ENCODE measurements at places on chromosomes 5 and 9.

DNA sequence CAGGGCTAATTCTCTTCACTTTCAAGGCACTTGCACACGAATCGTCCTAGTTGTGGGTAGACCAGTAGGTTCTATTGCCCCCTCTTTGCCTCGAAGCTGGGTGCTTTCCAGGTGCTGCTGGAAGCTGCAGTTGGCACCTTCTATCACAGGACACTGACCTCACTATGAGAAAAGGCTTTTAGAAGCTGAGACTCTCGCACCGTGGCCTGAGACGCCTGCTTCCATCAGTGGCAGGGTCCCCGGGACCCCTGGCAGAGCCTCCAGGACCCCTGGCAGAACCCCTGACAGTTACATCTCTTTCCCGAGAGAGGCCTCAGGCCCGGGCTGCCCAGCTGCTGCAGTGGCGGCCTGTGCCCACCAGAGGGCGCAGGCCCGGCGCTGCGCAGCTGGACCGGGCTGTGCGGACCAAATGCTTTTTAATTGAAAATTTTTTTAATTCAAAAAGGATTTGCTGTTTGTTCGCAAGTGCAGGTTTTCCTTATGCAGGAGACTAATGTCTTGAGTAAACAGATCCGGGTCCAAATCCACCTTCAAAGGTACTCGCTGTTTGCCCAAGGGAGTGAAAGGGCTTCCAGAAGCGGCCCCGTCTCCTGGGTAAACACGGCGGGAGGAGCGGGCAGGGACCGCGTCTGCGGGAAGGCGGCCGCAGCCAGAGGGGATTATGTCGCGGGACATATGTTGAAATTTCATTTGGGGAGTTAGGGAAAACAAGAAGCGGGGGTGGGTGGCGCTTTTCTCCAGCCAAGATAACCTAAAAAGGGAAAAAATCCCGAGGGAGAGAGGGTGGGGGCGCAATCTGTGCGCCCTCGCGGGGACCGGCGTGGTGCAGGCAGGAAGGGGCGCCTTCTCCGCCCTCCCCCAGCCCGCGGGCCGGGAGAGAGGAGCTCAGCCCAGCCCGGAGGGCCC is 114.5 kb upstream of the LMX1B start:
- DNase-seq: no peak

GRCh38 chr9:128276574-128277270 is 646 bp downstream of the SWI5 start:
- no peak for DNase-seq

DNA sequence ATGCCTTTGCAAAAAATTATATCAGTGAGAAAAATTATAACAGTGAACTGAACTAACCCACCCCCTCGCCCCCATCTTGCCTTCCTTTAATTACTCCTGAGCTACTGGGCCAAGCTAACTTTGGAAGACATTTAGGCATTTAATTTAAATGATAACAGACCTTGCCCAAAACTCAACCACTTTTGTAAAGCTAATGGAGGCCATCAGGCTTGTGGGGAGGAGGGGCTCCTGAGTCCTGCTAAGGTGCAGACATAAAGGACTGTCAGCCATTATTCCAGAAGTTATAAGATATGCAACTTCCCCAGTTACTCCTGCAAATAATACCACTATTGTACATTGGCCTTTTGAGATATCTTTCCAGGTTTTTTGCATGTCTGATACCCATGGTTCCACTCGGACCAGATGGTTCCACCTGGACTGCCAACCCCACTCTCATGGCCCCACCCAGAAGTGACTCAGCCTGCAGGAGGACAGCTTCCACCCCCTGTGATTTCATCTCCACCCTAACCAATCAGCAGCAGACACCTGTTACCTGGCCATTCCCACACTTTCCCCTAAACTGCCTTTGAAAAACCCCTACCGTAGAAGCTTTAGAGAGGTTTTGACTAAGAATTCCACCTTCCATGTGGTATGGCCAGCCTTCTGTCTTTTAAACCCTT is 805.4 kb upstream of the CDH6 start:
- DNase-seq: no peak

DNA sequence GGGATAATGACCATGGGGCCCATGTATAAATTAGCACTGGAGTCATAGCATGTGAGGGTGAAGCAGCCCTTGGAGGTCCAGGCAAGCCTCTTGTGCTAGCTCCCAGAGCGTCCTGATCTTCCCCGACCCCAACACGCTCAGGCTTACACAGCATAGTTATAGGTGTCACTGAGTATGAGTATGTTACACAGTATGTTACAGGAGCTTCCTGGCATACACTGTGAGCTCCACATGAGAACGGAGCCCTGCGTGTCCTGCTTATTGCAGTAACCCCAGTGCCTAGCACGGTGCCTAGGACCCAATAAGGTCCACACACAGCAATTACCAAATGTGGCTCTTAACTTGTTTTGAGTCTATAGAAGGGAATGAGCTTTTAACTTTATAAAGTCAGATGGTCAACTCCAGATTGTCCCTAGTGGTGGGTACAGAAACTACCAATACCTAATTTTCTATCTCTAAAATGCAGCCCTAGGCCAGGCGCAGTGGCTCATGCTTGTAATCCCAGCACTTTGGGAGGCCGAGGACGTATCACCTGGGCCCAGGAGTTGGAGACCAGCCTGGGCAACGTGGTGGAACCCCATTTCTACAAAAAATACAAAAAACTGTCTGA is 64.1 kb downstream of the PLAC8L1 start:
- DNase-seq: no peak

DNA sequence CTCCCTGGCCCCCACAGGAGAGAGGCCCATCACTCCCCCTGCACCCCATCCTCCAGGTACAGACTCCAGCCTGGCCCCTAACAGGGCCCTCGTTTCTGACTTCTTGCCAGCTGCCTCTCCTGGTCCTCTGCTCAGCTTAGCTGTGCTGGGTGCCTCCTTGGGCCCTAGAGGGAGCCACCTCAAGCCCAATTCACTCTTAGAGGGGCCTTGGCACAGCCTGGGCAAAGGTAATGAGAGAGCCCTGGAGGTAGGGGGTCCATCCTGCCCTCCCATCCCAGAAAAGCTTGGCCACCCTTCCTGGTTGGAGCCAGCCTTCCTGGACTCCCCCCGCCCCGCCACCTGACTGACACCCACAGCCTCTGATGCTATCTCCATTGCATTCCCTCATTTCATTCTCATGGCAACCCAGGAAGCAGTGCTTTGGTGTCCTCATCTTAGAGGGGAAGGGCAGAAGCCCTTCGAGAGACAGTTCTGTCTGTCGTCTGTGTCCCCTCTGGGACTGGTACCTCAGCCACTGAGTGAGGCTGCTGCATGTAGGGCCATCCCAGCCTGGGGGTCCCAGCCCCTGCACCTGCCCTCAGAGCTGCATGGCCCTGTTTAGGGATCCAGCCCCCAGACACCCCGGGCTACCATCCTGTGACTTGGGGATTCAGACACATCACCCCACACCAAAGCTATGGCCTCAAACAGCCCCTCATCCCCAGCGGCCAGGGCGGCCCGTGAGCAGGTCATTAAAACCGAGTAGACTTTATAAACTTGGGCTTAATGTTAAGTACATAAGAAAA is 95.5 kb downstream of the BARX1 start:
- DNase-seq: no peak

DNA sequence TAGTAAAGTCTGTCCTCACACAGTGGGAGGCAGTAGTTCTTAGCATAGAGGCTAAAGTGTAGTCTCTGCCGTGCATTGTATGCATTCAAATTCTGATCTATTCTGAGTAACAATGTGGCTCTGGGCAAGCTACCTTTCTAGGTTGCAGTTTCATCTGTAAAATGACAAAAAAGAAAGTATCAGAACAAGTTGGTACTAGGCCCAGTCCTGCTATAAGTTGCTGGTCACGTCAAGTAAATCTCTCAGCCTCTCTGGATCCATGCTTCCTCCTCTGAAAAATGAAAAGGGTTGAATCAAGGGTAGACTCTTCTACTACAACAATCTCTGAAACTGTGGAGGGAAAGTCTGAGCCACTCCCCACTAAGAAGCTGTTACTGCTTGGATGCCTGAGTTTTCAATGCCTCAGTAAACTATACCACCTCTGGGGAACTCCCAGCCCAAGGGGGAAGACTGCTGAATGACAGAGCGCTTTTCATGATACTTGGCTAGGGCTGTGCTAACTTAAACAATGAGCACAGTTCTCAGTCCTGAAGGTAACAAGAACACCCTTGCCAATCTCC is 34.5 kb upstream of the SPARC start:
- no peak for DNase-seq

DNA sequence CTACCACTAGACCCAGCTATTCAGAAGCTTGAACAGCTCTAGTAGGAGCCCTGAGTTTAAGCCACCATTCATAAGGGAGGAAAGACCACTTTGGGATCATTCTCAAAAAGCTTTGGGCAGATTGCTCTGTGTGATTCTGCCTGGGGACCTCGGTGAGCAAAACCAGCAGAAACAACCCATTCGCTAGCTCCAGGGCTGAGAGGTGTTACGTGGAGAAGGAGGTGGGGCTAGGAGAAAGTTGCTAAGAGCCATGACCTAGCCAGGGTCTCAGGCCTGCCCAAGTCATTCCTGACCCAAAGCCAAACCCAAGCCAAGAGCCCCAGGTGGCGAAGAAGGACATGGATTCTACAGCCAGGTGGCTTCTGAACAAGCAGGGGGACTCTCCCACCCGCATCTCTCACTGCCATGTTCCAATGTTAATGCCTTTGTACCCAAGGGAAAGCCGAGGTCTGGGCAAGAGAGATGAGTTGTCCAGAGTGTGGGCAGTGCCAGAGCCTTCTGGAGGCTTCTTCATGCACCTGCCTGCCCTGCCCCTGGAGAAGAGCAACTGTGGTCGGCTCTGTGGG is 4.0 kb upstream of the BARHL1 start:
- no peak for DNase-seq

- peak; percentile 26 for DNase-seq
Measured at GRCh38 chr9:127450243-127450760, 904 bp downstream of the RPL12 start.

GRCh38 chr9:94096819-94097577 is 12.7 kb downstream of the PTPDC1 start:
- no peak for DNase-seq

DNA sequence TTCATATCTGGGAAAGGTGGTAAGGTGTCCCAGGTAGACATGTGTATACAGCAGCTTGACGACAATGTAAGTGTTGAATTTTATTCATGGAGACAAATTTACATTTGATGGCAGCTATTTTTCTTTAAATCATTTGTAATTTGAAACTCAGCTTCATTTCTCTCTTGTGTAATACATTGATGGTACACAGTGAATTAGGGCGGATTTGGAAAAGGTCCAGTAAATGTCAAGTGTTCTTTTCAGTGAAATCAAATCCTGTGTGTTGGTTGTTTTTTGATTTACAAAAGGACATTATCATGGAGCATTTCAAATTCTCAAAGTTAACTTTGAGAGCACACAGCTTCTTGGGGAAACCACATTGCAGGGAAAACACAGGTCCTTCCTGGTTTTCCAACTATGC is 30.0 kb upstream of the PCSK1 start:
- no peak for DNase-seq

- DNase-seq: no peak
Measured at GRCh38 chr5:21681911-21682310, 1171.2 kb downstream of the CDH12 start.
